ENCODE measurements at places on chromosomes 1 and 21. TPM values are rescaled to one million over a fixed set of nuclear protein-coding genes. Genes with fewer than 3 reads are reported as not detected.

Gene DMRTA2
- total RNA-seq, result not detected

Gene PRELP
- 0.94 TPM for total RNA-seq

Gene MRPL24
- 55.8 TPM for total RNA-seq

Gene NECTIN4
- total RNA-seq, result not detected

Gene HSD3B2
- not detected for total RNA-seq

Gene BNIPL
- 0.55 TPM for total RNA-seq

DNA sequence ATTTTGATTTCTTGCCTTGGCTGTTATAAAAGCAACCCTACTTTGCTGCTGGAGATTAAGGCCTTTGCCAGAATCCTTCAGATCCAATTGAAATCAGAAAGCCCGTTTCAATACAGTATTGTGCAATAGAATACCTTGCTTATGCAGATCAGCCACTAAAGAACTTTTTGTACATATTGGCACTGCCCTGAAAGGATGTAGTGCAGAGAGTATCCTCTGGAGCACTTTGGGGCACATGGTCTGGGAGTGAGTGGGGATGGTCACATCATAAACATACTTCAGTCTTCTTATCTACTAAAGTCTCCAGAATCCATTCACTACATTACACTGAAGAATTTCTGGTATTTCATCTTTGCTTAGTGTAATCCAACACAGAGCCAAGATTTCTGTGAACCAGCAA lies 189.0 kb downstream of the CENPF start:
- no peak for DNase-seq

DNA sequence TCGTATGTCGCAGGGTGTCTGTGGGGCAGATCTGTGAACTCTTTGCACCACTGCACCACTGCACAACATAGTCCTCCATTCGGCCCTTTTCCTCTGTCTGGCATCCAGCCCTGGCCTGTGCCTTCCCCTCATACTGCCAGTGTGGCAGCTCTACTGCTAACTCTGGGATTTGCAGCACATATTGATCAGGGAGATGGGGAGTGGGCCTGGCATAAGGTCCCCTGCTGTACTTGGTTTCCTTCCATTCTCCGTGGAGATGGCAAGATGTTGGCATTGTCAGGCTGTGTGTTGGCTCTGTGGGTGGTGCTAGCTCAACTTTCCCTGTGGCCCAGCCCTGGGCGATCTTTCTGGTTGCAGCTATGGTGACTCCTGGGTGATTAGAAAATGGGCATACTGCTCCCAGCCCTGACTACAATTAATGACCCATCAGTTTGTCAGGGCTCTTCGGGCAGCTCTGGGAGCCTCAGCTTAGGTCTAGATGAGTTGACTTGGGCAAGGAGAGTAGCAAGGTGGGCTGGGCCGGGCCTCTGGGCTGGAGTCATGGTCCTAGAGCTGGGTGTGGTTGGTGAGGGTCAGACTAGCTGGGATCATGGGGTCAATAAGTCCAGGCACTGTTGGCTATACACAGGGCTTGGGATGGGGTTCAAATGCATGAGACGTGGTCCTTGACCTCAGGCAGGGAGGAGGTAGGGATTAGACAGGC lies 11.4 kb downstream of the PTPRU start:
- DNase-seq, result no peak

DNA sequence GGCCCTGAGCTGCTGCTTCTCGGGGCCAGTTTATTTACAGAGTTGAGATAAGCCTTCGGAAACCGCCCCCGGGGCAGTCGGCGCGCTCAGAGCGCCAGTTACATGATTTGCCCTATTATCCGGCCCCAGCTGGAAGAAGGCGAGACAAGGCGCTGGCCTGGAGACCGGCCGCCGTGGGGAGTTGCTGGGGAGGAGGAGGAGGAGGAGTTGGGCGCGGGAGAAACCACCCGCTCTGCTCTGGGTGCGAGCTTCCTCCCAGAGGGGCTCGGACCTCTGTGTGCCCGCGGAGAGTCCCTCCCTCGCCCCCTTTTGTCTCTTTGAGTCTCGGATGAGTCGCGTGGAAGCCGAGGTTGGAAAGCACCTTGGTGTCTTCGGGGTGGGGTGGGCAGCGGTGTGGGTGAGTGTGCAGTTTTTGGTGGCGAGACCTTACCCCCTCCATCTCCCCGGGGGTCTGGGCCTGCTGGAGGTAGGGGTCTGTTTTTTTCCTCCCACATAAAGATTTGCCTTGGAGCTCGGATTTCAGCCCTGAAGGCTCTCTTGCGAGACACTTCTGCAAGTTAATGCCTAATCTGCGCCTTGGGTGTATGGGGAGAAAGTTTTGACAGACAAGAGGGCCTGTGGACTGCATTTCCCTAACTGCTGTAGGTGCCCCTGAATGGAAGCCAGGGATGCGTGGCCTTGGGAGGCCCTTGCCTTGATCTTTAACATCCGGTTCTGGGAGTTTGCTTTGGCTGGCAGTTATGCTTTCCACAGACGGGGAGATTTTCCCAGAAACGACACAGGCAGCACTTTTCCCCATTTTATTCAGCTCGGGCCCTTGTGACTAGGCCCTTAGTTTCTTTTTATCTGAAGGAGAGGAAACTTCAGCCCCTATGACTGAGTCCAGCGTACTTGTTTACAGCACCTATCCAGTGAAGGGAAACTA lies 80.0 kb downstream of the NDUFS5 start:
- no peak for DNase-seq

DNA sequence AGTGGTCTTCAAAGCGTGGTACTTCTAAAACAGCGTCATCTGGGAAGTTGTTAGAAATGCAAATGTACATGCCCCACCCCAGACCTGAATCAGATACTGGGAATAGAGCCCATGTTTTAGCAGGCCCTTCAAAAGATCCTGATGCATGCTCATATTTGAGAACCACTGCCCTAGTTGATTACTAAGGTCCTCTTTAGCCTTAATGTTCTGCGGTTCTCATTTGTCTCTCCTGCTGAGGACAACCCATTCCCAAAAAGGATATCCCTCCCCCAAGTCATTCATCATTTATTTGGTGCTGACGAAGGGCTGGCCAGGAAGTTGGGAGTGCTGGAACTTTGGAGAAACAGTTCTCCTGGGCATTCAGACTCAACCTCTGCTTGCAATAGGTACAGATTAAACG lies 92.4 kb upstream of the RALGPS2 start:
- no peak for DNase-seq

DNA sequence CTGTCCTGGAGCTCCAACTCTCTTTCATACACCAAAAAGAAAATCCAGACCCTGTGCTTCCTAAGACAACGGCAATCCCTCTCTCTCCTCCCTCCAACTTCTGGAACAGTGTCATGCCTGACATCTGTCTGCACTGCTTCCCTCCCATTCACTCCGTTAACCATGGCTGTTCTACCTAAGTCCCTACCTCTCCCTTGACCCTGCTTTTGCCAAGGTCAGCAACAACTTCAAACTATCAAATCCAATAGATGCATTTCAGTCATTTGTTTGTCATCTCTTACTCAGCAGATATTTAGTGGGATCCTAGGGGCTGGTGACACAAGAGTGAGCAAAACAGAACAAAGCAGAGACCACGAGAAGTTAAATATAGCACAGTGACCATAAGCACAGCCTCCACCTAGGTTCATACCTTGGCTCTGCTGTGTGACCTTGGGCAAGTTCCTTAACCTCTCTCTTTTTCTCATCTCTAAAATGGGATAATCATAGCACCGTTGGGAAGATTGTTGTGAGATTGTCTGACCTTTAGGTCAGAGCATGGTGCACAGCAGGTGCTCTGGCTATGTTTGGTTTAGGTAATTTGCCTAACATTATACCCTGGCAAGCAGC lies 88.9 kb downstream of the TMEM53 start:
- no peak for DNase-seq

GRCh38 chr1:37477946-37478345 lies 3.6 kb downstream of the ZC3H12A start:
- no peak for DNase-seq

DNA sequence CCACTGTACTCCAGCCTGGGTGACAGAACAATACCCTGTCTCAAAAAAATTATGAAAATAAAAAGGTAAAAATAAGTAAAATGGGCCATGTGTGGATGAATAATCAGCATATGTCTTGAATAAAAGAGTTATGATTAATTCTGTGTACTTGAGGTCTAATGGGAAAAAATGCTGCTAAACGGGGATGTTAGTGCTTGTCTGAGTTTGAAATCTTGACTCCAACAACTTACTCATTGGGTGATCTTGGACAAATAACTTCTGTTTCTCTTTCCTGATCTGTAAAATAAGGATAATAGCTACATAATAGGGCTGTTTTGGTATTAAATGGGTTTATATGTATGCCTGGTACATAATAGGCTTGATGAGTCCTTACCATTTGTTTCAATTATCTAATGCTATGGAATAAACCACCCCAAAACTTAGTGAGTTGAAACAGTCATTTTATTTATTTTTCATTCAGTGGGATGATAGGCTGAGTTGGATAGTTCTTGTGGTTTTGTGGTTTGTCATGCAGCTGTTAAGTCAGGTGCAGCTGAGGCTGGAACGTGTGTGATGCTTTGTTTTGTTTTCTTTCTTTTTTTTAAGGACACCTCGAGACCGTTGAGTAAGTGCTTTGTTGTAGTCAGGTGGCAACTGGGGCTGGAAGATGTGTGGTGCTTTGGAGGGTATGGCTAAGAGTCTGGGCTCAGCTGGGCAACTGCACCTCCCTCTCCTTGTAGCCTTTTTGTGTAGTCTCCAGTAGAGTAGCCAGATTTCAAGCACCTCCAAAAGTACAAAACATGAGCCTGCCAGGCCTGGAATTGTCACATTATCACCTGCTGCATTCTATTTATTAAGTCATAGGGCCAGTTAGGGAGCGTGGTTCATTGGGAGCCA lies 4.9 kb downstream of the MDM4 start:
- DNase-seq, result no peak
